ENCODE measurements at places on chromosomes 1 and 21.

- DNase-seq = no peak
Observed at GRCh38 chr1:22711591-22712501, 1.2 kb downstream of the EPHB2 start.

DNA sequence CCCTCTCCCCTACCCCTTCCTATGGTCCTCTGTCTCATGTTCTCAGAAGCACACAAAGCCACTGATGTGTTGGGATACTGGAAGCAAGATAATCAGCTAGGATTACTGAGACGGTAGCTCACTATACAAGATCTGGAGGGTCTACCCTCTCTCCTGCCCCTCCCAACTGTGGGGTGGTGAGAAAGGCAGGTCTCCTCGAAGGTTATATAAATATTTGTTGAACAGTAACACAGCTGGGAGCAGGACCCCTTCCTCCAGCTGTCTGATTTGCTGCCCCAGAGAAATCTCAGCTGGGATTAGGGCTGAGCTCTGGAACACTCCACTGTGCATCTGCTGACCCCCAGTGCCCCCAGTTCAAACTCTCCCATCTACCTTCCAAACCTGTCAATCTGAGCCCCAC, 94.2 kb upstream of the IPO9 start:
- no peak for DNase-seq

DNA sequence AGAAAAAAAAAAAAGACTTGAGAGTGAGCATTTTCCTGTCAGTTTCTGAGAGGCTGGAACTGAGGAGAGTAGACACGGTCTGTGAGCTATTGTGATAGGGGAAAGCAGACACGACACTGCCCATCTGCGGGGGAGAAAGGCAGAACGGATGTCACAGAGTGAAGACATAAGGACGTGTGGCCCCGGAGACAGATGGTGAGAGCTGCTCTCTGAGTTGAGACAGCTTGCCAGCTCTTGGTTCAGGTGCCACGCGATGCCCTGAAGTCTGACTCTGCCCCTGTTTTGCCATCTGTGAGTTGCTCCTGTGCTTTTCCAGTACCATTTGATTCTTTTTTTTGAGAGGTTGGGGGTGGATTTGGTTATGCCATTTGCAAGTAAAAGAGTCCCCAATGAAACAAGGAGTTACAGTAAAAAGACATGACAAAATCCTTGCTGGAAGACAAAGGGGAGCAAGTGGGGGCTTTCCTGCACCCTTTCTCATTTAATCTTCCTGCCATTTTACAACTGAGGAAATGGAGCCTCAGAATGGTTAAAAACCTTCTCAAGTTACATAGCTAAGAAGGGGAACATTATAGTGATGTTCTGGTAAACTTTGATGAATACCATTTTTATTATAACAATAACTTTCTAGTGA, 128.9 kb upstream of the DNAH14 start:
- no peak for DNase-seq

DNA sequence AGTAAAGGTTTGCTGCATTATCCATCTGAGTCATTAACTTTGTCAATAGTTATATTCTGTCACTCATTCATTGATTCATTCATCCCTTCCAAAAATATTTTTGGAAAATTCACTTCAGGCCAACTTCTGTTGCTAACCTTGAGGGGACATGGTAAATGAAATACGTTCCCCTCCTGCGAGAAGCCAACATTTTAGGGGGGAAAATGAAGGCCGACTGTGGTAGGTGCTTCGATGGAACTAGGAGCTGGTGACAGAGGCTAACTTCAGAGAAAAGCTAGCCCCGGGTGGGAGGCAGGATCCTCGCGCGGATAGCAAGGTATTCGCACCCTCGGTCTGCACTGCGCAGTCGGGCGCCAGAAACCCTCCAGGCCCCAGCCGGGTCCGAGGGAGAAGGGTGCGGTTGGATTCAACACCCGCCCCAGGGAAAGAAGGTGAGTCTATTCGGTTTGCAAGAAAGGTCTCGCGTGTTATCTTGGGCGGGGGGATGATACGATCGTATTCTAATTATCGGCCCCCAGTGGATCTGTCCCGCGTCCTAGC, 646 bp upstream of the RRP15 start:
- DNase-seq = no peak

DNA sequence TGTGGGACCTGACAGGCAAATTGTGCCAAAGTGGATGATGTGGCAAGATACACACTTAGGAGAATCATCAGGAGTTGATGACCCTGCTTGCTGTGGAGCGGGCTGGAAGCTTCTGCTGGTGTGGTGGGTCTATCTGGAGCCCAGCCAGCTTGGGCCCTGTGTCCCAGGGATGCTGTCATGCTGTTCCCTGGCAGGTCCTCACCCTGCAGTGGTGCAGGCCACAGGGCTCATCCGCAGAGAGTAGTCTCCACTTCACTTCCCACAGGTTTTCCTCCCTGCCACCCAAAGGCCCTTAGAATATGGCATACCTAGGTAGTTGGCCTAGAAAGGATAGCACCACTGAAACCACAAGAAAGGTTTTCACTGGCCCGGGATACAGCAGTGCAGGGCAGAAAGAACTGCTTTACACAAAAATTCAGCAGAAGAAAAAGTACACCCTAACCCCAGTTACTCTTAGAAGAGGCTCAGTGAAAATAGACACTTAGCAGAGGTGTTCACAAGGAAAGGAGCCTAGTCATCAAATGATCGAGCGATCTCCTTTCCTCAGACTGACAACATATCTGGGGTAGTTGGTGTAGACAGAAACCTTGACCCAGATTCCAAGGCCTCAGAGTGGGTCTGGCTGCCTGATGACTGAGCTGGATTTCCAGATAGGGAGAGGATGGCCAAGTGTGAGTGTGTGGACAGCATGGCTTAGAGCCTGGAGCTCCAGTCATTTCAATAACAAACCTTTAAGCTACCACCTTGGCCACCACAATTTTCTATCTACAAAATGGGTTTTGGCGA, 1.3 kb upstream of the C1orf226 start:
- no peak for DNase-seq

GRCh38 chr1:42779725-42780124, 5.1 kb upstream of the TMEM269 start:
- DNase-seq = no peak

DNA sequence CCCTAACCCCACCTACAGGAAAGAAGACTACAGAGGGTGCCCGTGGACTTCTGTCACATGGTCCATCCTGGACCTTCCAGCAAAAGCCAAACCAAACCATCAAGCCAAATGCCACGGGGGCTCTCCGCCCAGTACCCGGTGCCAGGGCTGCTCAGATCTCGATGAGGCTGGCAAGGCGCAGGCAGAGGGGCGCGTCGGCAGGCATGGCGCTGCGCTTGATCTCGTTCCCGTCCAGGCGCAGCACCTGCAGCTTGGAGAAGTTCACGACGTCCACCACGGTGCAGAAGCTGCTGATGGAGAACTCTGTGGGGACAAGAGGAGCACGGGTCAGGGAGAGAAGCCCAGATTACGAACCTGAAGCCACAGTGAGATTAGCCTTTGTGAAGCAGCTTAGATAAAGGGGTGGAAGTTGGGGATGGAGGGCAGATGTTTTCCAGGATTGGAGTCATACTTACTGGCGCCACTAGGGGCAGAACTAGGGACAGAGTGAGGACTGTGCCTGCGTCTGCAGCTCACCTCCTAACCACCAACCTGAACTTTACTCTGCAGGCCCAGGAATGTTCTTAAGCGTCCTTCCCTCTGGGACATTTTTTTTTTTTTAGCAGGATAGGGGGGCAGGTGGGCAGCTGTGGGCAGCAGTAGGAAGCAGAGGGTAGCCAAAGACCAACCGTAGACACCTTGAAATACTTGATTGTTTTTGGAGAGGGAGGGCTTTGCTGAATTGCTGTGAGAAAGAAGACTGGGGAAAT, 8.6 kb downstream of the FMOD start:
- DNase-seq = peak; percentile 41

DNA sequence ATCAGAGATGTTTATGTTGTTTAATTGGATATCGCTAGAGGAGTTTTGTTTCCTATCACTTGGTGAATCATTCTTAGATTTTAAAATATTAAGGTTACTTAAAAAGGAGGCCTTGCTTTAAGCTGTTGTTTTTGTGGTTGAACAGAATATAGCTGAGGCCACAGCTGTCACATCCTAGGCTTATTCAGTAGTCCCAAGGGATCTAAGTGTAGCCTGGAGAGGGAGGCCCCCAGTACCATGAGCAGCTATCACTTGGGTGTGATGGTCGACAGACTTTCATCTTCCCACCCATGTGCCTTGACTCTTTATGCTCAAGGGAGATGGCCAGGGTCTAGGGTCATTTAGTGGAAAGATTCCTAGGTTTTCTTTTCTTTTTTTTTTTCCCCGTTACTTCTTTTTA, 278.7 kb downstream of the HHAT start:
- no peak for DNase-seq

GRCh38 chr21:21460979-21461378, 462.8 kb downstream of the NCAM2 start:
- no peak for DNase-seq

DNA sequence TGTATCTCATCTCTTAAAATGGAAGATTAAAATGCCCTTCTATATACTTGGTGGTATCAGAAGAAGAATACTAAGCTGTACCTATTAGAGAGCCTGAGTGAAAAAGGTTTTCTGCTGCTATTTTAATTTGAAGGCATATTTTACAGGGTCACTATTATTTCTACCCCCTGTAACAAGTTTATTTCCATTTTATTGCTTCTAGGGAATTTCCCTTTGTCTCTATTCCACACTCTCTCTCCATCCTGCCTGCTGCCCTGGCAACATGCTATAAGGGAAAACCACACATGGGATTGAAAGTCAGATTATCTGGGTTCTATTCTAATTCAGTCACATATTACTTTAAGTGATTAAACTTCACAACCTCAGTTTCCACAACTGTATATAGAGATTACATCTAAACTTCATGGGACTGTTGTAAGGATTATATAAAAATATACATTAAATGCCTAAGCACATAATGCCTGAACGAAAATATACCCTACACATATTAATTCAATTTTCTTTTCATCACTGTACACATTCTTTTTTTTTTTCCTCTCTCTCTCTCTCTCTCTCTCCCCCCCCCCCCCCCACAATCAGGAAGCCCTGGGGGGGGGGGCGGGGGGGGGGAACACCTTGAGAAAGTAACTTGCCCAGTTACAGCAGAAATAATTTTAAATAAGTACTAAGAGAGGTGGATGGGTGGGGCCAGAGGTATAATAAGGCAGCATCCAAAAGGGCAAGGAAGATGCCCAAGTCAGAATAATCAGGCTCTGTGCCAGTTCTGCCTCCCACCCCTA, 51.5 kb downstream of the LUZP1 start:
- no peak for DNase-seq

DNA sequence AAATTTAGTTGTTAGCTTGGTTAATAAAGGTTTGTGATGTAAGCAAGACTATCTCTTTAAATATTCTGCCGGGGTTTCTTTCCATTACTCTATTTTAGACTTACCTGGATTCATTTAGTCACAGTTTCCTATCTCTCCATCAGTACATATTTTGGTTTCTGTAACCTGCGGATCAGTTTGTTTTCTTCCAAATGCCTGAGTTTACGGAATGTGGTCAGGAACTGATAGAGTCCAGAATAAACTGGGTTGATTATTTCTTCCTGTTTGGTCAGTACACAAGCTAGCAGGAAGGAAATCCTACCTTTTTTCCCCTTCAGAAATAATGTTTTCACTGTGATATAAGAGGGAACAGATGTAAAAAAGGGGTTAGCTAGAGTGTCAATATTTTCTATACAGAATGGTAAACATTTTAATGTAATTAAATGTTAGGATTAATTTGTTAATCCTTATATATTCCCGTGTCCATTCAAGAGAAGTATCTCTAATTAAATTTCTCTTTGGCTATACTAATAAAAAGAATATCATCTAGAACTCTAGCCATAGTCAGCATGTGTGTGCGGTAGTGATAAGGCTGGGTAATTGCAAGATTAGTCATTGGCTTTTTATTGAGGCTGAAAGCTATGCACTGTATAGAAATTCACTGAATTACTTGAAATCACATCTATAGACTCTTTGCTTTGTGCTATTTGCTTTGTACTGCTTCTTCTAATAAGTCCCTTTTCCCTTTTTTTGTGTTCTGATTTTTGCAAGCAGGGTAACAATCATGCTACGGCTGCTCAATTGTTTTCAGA, 144.7 kb upstream of the ADGRL4 start:
- DNase-seq = no peak

- no peak for DNase-seq
Observed at GRCh38 chr1:76669131-76669530, 198.1 kb upstream of the ST6GALNAC5 start.

GRCh38 chr1:53176452-53177208, 20.0 kb upstream of the CPT2 start:
- DNase-seq = no peak

- DNase-seq = no peak
Observed at GRCh38 chr1:24111996-24112779, at the start of gene MYOM3. MYOM3 (minus strand) TSS chr1:24112135; CDS start chr1:24108636, 3,499 bp downstream.

DNA sequence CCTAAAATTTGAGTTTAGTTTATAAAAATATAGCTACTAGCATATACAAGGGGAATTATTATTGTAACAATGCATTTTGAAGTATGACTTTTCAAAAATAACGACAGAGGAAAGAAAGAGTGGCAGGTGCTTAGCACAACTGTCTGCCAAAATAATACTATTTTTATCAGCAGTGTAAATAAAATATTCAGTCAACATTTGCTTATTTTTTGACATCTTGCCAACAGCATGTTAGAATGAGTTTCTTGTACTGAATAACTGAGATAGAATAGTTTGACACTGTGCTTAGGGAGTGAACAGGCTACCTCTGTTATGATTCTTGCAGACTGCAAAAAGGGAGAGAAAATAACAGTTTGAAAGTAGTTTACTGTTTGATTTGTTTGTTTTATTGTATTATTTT, 909.8 kb downstream of the BRINP3 start:
- DNase-seq = no peak

GRCh38 chr1:31498376-31499040, 77.8 kb upstream of the TINAGL1 start:
- DNase-seq = no peak

DNA sequence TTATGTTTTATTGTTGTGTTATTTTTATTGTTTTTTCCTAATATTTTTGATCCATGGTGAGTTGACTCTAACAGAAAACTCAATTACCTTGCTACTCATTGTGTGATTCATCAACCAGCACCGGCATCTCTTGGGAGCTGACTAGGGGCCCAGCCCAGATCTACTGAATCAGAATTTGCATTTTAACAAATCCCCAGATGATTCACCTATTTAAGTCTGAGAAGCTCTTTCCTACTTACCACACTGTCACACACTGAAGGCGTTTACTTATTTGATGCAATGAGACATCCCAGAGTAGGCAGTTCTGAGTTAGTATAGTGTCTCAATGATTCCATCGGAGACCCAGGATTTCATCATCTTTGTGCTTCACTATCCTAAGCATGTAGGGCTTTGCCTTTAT, 416.6 kb downstream of the RWDD3 start:
- DNase-seq = no peak

GRCh38 chr1:118558933-118559332, 373.9 kb upstream of the SPAG17 start:
- no peak for DNase-seq

DNA sequence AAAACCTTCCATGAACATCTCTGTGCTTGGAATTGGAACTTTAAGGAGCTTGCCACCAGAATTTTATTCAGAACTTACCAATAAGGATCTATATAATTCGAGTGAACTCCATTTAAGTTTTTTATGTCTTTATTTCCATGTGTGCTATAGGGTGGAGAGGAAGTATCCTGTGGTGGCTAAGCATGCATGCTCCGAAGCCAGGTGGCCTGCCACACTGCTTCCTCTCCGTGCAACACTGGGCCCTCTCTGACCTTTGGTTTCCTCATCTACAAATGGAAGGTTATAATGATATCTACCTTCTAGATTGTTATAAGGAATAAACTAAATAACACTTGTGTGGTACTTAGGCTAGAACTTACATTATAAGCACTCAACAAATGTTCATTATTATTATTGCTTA, 382.1 kb downstream of the PTPRC start:
- DNase-seq = no peak

Measured in stimulated activated CD4-positive, alpha-beta T cell treated with anti-CD3 and anti-CD28 coated beads, Interleukin-1b, Interleukin-23, amount 100 ng/mL, for 1 hour (primary cell).